Activated T-helper 2 cell treated with anti-CD3 and anti-CD28 coated beads, Interferon-gamma antibody, Interleukin-2, Interleukin-4, amounts not matched to agents 10 μg/mL and 5 μg/mL and 100 μg/mL, durations not matched to agents 14 hours and 24 hours and 36 hours (primary cell): ENCODE measurements at places on chromosomes 12 and 14.

- DNase-seq, result no peak
These were observed 24.1 kb downstream of the DDX47 start for GRCh38 chr12:12837025-12837812.

- no peak for DNase-seq
These were observed 62.9 kb upstream of the METAP2 start for GRCh38 chr12:95411057-95411456.

- no peak for DNase-seq
These were observed 37.4 kb downstream of the SUSD6 start for GRCh38 chr14:69648480-69649451.

DNA sequence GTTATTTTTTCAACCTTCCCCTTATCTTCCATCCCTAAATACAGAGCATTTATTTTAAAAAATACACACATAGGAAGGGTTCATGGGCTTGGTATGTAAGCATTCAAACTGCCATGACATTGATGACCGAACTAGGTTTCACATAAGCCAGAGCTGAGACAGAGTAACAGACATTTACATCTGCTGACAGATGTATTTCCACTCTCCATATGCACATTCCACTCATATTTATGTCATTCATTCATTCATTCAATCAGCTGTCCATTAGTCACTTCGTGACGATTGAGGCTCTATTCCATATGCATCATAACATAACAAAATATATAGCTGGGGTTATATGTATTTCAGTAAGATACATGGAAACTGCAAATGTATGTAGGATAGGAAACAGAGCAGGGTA is 145.5 kb upstream of the OTX2 start:
- no peak for DNase-seq

GRCh38 chr14:96206461-96206860 is 1.8 kb downstream of the BDKRB2 start:
- DNase-seq, result no peak

DNA sequence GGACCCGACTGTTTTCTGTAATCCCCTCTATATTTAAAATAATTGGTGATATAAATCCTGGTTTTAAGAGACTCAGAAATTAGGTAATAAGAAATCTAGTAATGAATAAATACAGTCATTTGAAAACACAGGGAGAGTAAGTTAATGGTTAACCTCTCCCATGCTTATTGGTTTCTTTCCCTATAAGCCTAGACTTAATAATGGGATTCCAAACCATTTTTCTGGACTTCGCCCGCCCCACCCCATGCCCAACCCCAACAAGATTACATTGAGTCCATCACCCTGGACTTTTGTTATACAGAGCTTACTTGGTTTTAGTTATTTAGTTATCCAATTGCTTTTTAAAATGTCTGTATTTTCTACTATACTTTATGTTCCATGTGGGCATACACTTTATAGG is 98.7 kb downstream of the WIF1 start:
- DNase-seq, result no peak

DNA sequence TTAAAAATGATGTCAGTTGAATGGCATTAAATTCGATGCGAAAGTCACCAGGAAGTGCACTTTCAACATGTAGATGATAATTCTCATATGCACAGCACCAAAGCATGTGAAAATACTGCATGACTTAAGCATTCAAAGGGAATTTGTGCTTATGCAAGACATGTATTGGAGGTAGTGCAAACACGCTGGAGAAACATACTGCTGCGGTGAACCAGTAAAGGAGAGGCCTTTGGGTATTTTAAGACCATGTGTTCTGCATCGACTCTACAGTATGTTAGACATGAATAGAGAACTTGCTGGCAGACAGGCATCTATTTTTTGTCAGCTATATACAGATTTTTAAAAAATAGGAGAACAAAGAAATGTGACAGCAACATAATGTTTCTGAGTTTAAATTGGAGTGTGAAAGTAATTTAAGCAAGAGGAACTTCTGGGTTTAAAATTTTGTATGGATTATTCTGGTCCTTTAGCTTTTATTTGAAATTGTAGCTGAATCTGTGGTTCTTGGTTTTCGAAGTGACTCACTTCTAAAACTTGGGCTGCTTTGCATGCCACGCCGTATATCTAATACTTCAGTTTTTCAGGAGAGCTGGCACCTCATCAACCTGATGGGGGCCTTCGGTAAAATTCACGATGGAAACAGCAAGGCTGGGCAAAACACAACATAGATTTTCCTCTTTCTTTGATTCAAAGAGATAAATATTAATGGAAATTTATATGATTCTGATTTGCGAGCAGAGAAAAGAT is 408.7 kb downstream of the APAF1 start:
- no peak for DNase-seq

DNA sequence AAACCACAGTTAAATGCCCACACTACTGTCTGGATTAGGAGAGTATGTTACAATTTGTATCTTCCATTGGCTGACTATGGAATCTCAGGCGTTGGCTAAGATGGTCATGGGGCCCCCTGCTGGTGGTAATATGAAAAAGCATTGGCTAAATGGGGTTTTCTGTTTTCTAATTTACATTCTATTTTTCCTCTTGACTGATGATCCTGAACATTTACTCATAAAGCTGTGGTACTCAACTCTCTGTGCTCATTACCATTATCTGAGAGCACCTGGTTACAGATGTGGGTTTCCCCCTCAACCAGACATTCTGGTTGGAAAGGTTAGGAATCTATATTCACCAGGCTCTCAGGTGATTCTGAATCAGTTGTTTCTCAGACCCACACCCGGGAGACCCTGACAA is 64.8 kb downstream of the WSCD2 start:
- no peak for DNase-seq

- no peak for DNase-seq
These were observed 751.1 kb downstream of the TMEM121 start for GRCh38 chr14:106277503-106277902.

- DNase-seq, result no peak
These were observed 474.8 kb downstream of the NRXN3 start for GRCh38 chr14:78644824-78645559.

DNA sequence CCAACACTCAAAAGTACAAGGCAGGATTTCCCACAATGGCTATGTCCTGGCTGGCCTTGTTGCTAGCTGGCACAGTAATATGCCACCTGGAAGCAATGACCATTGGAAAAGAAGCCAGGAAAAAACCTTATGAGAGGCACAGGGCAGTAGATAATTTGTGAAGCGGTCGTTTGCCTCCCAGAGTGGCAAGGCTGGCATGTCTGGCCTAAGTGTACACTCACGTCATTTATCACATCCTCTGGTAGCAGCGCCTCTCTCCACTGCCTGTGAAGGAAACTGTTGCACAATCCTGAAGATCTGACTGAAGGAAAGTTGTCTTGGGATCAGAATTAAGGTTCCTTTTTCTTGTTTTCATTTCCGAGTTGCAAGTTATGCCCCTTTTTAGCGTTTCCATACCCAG is 408.5 kb downstream of the ZFP36L1 start:
- DNase-seq, result no peak

GRCh38 chr14:97280526-97280925 is 483.3 kb downstream of the VRK1 start:
- DNase-seq, result no peak

DNA sequence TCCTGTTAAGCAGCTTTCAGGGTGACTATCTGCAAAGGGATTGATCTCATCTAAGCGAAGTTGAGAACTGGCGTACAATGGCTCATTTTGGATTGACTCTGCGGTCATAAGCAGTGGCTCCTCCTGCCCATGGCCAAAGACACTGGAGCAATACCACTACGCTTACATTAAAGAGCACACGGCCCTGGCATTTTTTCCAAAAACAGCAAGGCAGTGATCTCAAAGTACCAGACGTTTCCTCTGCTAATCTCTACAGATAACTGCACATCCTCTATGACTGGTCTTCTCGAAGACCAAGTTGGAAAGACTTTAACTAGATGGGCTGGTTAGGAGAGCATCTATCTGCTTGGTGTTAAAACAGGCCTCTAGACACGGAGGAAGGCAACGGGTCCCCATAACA is 2.7 kb downstream of the PITPNM2 start:
- DNase-seq, result no peak

DNA sequence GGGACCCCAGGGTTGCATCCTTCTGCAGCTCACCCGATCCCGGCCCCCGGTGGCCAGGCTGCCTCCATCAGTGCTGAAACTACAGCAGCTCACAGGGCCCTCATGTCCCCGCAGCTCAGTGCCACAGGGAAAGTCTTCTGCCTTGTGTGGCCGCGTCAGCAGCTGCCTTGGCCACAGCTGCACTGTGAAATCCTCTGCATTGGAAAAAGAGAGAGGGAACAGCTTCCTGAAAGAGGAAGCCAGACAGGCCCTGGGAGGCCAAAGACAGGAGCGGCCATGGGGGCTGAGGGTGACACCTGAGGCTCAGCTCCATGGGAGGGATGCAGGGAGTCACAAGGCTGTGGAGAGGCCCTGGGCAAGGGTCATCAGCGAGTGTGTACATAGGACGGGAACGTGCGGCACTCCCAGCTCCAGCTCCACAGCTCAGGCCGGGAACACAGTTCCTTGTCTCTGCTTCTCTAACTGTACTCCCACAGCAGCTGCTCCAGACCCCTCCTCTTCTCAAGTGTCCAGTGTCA is 32.7 kb downstream of the PARP2 start:
- DNase-seq, result no peak

DNA sequence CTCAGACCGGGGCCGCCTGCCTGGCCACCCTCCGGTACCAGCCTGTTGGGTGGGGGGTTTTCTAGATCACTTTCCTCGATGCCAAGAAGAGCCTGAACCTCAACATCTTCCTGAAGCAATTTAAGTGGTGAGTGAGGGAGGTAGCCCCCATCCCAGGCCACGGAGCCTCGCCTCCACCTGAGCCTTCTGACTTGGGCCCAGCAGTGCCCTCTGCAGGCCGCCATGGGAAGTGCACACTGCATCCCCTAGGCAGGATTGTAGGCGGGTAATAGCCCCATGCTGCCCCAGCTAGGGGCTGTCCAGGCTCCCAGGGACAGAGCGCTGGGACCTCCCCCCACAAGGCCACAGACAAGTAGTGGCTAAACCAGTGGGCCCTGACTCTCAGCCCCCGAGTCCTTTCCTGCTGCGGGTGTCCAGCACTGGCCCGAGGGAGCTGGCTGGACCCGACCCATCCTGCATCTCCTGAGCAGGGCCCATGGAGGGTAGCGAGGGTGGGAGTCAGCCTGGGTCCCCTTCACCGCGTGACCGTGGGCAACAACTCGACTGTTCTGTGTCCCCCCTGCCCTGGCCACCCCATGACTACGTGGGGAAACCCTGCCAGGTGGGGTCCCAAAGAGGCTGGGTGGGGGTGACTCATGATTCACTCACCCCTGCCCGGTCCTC is 15.3 kb upstream of the ADSS1 start:
- DNase-seq, result peak; percentile 68

GRCh38 chr14:93035917-93036651 is 79.6 kb downstream of the ITPK1 start:
- no peak for DNase-seq

- DNase-seq, result peak; percentile 74
These were observed at the start of gene ANKLE2 for GRCh38 chr12:132761032-132761920. Gene ANKLE2 (minus strand): TSS chr12:132761832. CDS start chr12:132761798, 34 bp downstream.

- no peak for DNase-seq
These were observed 1.3 kb downstream of the RITA1 start for GRCh38 chr12:113186666-113187325.

- DNase-seq, result no peak
These were observed 833.0 kb downstream of the SLC6A15 start for GRCh38 chr12:84079626-84080025.

GRCh38 chr12:5102806-5103205 is 59.1 kb downstream of the KCNA5 start:
- DNase-seq, result no peak

DNA sequence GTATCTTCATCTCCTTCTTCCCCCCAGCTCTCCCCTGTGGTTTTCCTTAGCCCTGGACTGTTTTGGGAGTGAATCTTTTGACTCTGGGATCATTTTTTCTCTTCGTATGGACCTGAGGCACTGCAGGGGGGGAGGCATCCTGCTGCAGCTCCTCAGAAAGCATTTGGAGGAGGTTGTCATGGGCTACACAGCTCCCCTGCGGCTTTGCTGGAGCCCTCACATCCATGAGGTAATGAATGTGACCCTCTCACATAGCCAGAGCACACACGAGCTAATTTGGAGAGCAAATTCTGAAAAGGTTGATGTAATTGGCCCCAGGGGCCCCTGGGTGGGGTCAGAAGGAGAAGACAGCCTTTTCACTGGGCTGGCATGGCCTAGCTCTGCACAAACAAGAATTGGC is 110.9 kb downstream of the PAH start:
- no peak for DNase-seq

DNA sequence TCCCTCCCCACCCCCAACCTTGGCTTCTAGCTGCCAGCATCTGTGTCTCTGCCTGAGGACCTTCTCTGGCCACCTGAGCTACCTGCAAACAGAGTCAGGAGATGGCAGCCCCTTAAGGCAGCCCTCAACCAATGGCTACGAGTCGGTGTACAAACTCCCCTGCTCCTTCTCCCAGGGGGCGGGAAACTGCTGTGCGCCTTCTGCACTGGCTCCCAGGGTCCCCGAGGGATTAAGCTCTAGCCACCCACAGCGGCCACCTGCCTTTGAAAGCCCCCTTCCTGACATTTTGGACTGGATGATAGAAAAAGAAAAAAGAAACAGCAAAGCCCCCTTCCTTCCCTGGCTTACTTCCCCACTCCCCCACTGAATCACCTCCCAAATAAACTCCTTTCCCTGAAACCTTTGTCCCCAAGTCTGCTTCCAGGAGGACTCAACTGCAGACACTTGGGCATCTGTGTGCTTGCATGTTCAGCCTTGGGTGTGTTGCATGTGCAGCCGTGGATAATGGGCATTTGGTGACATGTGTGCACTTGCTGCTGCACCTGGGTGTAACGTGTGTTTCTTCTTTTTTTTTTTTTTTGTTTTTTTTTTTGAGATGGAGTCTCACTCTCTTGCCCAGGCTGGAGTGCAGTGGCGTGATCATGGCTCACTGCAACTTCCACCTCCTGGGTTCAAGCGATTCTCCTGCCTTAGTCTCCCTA is 6.0 kb downstream of the SDS start:
- DNase-seq, result no peak

DNA sequence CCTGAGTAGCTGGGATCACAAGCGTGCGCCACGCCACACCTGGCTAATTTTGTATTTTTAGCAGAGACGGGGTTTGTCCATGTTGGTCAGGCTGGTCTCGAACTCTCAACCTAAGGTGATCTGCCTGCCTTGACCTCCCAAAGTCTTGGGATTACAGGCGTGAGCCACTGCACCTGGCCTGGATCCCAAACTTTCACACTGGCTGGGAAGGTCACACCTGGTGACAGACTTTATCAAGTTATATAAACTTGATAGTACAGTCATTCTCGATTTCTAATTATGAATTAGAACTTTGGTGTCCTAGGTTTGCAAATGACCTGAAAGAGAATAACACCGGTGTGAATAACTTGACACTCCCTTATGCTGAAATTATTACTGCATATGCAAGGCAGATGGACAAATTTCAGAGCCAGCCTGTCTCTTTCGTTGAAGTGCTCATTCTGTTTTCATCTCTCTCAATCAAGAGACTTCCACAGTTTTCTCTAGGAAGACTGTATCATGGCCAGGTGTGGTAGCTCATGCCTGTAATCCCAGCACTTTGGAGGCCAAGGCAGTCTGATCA is 5.9 kb downstream of the PLBD1 start:
- no peak for DNase-seq

DNA sequence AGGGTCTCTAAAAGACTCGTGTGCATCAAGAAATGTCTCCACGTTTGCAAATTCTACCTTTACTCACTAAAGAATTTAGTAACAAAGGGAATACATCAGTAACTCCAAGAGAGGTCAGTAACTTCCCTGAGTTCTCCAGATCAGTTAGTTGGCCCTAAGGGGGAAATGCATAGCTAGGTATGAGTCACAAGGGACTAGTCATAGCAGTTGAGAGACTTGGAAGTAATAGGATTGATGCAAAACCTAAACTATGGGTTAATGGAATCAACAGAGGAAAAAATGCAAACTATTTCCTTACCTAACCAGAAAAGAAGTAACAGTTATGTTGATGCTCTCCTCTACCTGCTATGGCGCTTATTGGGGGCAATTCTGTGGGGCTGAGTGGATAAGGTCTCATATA is 148.8 kb upstream of the GARIN6 start:
- no peak for DNase-seq
